ENCODE measurements at places on chromosomes 1 and 21.

- DNase-seq: no peak
Measured at GRCh38 chr21:45202344-45202743, 85.4 kb downstream of the POFUT2 start.

DNA sequence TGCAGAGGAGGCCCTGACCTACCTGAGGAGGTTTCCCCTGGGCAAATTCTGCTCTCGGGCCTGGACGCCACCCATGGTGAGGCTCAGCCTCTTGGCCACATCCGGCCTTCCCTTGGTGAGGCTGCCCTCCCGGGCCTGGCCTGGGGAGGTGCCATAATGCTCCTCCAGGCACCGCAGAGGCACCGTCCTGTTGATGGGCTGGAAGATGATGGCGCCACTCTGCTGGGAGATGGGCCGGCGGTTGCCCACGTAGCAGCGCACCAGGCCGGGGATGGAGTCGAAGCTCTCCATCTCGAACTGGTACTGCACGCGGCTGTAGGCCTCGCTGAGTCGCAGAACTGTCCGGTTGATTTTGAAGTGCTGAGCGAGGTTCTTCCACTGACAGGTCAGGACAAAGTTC is 92.7 kb downstream of the BCAR3 start:
- DNase-seq: no peak

DNA sequence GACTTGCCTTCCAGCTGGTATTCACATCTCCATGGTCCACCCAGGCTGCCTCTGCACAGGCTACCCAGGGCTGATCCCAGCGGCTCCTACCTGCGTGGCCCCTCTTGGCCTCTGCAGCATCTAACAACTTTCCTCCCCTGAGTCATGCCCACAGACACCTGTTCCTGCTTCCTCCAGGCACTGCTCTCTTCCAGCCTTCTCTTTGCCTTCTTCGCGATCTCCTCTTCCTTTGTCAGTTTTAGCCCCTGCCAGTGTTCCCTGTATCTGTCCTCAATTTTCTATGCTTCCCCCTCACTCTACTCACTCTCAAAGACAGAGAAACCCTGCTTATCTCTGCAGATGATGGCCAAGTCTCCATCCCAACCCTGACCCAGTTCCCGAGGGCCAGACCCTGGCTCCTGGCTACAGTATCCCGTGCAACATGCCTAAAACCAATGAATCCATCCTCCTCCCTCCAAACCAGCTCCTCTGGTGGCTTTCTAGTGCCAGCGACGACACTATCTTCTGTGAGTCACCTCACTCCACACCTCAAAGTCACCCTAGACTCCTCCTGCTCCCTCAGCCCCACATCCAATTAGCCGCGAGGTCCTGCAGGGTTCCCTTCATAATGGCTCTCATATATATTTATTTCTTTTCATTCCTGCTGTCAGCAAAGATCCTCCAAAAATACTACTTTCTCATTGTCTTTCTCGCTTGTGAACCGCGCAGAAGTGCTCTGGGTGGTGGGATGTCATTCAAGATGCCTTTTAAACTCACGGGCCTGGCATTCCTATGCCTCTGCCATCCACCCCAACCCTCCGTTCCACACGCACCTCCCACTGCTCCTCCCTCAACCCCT is 259.2 kb downstream of the TOMM20 start:
- no peak for DNase-seq

GRCh38 chr1:33943978-33944377 is 80.1 kb downstream of the HMGB4 start:
- DNase-seq: no peak

GRCh38 chr1:160129046-160129445 is 13.5 kb downstream of the ATP1A2 start:
- no peak for DNase-seq
